ENCODE measurements at places on chromosomes 4 and X. TPM values are rescaled to one million over a fixed set of nuclear protein-coding genes. Genes with fewer than 3 reads are reported as not detected.

MAGEA10 gene
- not detected for total RNA-seq

DDX53 gene
- total RNA-seq: not detected

PNMA3 gene
- 19.7 TPM for total RNA-seq

DIPK2B gene
- 0.21 TPM for total RNA-seq

EIF4E gene
- total RNA-seq: 72.3 TPM

DNA sequence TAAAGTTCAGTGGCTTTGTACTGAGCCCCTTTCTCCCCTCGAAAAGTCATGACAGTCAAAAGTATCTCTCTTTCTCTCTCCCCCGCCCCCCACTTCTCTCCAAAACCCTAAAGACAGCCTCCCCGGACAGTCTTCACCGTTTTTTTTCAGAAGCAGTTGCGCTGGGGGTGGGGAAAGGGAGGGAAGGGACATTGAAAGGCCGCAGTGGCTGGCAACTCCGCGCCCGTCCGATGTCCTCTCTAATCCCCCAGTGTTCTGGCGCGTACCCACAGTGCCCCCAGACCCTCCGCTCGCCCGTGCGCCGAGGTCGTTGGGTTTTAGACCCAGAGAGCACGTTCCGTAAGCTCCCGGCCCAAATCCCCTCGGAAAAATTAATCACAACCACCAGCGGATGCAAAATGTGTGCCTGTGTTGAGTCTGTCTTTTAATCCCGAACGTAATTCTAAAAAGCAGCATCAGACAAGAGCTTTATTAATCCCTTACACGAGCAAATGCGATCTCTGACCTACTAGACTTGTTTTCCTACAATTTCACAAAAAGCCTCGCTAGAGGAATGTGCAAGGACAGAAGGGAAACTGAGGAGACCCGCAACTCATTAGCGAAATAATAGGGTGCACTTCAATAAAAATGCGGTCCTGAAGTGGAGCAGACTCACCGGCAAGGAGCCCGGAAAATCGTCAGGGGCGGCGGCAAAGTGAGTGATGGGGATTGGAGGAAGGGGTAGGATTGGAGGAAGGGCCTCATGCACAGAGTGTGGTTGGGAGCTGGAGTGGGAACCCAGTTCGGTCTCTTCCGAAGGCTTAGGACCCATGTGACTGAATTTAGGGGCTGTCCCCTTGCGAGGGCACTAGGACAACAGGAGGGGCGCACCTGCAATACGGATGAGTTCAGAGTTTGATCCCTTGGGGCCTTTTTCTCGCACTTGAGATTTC, 12.2 kb upstream of the PRDM8 start:
- DNase-seq: peak; percentile 13

- DNase-seq: no peak
Measured at GRCh38 chr4:185966549-185966948, 102.4 kb upstream of the TLR3 start.

DNA sequence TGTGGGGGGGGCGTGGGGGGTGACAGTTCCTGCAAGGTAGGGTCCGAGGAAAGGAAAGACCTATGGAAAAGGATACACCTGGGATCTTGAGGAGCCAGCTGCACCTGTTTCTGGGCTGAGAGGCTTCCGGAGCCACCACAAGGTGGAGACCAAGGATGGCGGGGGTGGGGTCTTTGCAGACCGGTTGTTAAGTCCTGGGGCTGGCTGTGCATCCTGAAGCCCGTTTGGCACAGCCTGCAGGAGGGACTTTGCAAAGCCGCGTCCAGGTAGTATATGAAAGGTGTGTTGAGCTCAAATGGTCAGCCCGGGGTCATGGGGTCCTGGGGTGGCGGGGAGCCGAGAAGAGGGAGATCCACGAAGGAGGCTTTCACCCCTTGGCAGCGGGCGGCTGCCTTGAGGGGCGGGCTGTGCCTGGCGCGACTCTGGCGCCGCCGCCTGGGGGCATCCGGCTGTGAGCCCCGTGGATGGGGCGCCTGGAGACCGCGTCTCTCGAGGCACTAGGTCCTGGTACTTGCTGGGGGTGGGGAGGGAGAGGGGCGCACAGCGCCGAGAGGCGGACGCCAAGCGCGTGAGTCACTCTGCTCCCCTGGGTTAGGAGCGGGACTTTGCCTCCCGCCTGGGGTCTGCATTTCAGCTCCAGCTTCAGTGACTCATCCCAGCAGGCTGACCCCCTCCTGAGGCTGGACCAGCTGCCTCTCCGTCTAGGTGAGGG, 58.2 kb upstream of the DYNLT3 start:
- DNase-seq: peak; percentile 45

All from cardiac muscle cell (in vitro differentiated cells and primary cell).